ENCODE measurements at places on chromosomes 3 and 15.

GRCh38 chr15:71010997-71011396, 104.3 kb upstream of the THSD4 start:
- no peak for DNase-seq

- no peak for DNase-seq
Observed at GRCh38 chr3:126257984-126258383, 77.6 kb upstream of the ALDH1L1 start.

GRCh38 chr3:86951322-86951721, 39.6 kb downstream of the VGLL3 start:
- no peak for DNase-seq

- peak; percentile 1 for DNase-seq
Observed at GRCh38 chr3:162250782-162251181, 754.2 kb downstream of the OTOL1 start.

DNA sequence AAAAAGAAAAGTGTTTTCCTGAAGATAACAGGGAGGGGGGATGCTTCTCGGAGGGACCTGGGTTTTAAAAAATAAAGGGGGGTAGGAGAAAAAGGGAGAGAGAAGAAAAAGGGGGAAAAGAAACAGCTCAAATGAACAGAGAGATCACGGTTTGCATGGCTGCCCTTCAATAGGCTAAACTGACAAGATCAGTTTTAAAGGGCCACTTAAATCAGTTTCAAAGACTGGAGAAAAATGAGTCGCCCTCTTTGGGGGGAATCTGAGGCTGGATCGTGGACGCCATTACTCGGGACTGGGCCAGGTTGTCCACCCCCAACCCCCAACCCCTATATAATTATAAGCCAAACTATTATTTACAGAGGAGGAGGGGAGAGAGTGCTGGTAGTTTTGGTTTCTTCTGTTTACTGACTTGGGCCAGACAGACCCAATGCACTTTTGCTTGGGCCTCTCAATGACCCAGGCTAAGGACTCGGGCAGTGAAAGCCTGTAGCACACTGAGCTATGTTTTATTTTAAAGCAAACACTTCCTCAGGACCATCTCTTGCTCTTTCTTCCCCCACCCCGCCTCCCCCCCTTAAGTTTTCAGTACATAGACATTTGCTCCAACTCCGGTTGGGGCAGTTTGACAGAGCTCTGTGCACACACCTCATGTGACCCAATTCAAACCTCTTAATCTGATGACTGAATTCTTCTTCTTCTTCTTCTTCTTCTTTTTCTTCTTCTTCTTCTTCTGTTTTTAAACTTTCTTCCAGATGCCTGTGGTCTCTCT, 6.3 kb downstream of the NR2F2 start:
- DNase-seq: no peak

DNA sequence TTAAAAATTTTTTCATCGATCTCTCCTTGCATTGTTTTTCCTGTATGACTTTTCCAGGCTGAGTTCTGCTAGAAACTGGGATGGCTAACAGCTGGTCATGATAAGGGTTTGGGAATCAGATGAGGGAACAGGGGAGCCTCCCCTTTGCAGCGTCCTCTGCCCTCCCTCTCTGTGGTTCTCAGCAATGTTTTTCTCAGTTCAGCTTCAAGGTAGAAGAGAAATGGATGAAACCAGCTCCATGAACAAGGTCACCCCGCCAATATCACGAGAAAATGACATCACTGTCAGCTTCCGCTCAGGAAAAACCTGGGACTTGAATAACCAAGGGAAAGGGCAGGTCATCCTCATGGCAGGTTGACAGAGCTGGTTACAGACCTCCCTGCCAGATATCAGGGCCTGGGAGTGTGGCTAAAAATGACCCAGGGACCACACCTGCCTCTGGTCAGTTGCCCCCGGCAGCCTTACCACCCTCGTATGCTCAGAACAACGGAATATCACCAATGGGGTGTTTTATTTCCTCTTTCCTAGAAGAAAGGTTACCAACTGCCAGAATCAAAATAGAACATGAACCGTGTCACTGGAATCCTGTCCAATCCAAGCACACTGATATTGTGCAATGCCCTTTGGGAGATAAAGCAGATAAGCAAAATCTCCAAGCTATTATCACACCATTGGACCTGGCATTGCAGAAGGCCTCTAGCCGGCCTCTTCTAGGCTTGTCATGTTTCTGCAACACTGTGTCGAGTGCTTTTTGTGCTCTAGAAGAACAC, 26.1 kb downstream of the LSM3 start:
- no peak for DNase-seq

GRCh38 chr3:80087767-80088166, 320.0 kb upstream of the ROBO1 start:
- peak; percentile 44 for DNase-seq

GRCh38 chr15:95799286-95800200, 531.0 kb upstream of the NR2F2 start:
- DNase-seq: peak; percentile 100

GRCh38 chr3:161818106-161818505, 321.5 kb downstream of the OTOL1 start:
- DNase-seq: no peak

GRCh38 chr3:190595807-190596206, 81.9 kb downstream of the IL1RAP start:
- no peak for DNase-seq

DNA sequence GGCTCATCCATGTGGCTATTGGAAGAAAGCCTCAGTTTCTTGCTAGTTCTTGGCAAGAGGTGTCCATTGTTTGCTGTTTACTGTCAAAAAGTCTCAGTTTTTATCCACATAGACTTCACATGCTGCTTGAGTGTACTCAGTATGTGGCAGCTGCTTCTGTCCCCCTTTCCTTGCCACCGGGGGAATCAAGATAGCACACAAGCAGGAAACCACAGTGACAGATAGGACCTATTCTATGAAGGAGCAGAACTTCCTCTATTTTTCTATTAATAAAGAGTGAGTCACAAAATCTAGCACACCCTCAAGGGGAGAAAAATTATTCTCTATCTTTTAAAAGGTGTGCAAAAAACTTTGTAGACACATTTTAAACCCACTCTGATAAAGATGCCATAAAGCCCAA, 121.4 kb upstream of the GMNC start:
- DNase-seq: no peak

- DNase-seq: no peak
Observed at GRCh38 chr3:196686436-196686835, 25.6 kb downstream of the CEP19 start.

GRCh38 chr3:165549665-165550064, 287.6 kb downstream of the BCHE start:
- no peak for DNase-seq

GRCh38 chr15:36364377-36364776, 215.0 kb upstream of the CDIN1 start:
- no peak for DNase-seq

DNA sequence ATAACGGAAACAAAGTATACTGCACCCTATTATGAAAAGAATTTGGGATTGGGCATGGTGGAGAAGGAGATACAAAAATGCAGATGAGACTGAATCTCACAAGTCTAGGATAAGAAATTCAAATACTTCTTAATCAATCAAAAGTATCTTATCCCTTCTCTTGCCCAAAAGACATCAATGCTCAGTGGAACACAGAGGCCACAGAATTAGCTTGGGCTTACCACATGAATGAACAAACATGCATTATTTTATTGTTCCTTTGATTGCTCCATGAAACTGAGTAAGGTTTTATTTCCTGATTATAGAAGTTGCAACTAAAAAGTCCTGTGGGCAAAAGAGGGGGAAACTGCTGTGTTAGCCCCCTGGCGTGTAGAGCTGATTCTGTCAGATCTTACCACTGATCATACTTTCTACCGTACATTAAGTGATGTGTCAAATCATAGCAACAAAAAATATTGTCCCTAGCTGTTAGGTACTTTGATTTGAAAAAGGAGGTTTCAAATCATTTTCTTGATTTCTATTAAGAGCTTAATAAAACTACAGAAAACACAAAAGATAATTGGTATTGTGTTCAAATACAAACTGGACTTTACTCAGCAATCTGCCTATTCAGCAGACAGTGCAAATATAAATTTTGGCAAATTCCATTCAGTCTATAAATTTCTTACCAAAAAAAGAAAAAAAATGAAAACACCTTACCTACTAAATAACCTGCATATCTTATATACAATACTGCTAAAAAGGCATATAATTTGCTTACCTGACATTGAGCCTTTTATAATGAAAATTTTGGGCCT, 7.9 kb upstream of the GASK1A start:
- no peak for DNase-seq

DNA sequence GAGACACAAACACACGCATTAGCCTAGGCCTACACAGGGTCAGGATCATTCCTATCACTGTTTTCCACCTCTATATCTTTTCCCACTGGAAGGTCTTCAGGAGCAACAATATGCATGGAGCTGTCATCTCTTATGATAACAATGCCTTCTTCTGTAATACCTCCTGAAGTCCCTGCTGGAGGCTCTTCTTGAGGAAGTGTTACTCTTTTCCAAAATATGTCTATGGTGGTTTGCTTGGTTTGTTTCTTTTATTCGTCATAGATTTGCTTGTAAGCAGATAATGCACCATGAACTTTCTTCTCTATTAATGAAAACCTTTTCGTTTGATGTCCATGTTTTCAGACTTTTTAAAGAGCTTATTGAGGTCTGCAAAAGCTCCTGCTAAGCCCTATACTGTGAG, 109.3 kb downstream of the GMPS start:
- DNase-seq: no peak

DNA sequence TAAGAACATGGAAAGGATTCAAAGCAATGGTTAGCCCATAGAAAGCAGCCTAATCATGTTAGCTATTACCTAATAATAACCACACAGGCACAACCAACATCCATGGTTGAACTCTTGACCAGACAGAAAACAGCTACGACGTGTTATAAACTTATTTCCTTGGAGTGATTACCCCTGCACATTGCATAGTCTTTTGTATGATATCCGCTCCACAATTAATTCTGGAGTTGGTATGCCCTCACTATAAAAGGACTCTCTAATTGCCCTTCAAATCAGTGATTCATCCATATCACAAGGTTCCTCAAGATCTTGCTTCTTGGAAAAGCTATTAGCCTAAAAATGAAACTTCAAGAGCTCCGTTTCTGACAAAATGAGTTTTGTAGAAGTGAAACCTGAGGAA, 117.9 kb downstream of the SYNPR start:
- no peak for DNase-seq

DNA sequence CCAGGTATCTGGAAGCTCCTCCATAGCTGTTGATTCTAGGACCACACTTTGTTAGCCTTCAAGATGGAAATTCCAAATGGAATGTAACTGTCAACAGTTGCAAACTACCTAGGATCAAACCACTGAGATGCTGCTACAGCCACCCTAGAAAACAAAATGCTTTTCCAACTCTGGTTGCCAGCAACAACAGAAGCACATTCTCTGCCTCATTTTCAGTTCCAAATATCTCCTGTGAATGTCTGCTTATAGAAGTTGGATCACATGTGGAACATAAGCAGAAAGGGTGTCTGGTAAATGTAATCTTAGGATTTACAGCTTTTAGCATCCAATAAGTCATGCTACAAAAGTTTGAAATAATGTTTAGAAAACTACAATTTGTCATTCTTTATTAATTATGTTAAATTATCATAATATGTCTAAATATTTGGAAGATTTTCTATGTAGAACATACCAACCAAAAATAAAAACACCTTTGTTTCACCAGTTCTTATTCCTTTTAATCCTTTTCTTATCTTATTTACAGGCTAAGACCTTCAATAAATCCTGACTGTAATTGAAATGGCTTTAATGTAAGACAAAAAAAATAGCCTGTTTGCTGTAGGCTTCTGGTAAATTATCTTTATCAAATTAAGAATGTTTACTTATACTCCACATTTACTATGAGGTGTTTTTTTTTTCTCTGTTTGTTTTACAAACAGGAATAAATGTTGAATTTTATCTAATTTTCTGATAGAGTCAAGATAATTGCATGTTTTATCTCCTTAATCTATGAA, 687.1 kb downstream of the IGSF11 start:
- no peak for DNase-seq

GRCh38 chr3:143311096-143311495, 191.5 kb downstream of the CHST2 start:
- no peak for DNase-seq

- peak; percentile 88 for DNase-seq
Observed at GRCh38 chr3:189841473-189842205, 210.4 kb downstream of the TP63 start.
